ENCODE measurements at places on chromosomes 4 and X. TPM values are rescaled to one million over a fixed set of nuclear protein-coding genes. Genes with fewer than 3 reads are reported as not detected.

SPATA4 gene
- not detected for total RNA-seq

SHOX gene
- not detected for total RNA-seq

XPNPEP2 gene
- 0.31 TPM for total RNA-seq

UGT2B15 gene
- not detected for total RNA-seq

CD40LG gene
- 18.4 TPM for total RNA-seq
